ENCODE measurements at places on chromosomes 5 and 9.

DNA sequence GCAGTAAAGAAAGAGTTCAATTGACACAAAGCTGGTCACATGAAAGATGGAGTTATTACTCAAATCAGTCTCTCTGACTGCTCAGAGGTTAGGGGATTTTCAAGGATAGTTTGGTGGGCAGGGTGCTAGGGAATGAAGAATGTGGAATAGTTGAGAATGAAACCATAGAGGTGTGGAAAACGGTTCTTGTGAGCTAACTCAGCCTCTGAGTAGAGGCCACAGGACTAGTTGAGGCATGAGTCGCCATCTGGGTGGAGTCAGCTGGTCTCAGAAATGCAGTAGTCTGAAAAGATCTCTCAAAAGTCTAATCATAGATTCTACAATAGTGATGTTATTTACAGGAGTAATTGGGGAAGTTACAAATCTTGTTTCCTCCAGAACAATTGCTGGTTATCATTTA, 178.9 kb upstream of the SPEF2 start:
- H3K4me1 ChIP-seq, result peaks cover 13% of the 10 kb centered on the region
- H3K36me3 ChIP-seq, result no peaks in the 10 kb centered on the region
- H3K27me3 ChIP-seq, result peaks cover 12% of the 10 kb centered on the region
- H3K4me3 ChIP-seq, result no peak overlapping the region

- no peak for DNase-seq
- peaks cover 25% of the 10 kb centered on the region for H3K4me1 ChIP-seq
- no peak overlapping the region for H3K27ac ChIP-seq
These were observed 13.6 kb downstream of the FAT2 start for GRCh38 chr5:151577566-151577965.

- H3K36me3 ChIP-seq, result peaks cover 49% of the 10 kb centered on the region
- H3K4me3 ChIP-seq, result no peak overlapping the region
- H3K27me3 ChIP-seq, result no peaks in the 10 kb centered on the region
- no peaks in the 10 kb centered on the region for H3K4me1 ChIP-seq
These were observed 28.7 kb downstream of the INIP start for GRCh38 chr9:112689161-112689740.

- no peak overlapping the region for H3K27ac ChIP-seq
- no peaks in the 10 kb centered on the region for H3K4me1 ChIP-seq
- no peak overlapping the region for H3K4me3 ChIP-seq
- no peaks in the 10 kb centered on the region for H3K27me3 ChIP-seq
These were observed 86.3 kb upstream of the PJA2 start for GRCh38 chr5:109496112-109496511.

- peaks cover 9% of the 10 kb centered on the region for H3K36me3 ChIP-seq
- no peaks in the 10 kb centered on the region for H3K27me3 ChIP-seq
- DNase-seq, result no peak
- H3K4me1 ChIP-seq, result peaks cover 8% of the 10 kb centered on the region
- H3K4me3 ChIP-seq, result no peak overlapping the region
These were observed 30.3 kb downstream of the NDUFS4 start for GRCh38 chr5:53590759-53591158.

DNA sequence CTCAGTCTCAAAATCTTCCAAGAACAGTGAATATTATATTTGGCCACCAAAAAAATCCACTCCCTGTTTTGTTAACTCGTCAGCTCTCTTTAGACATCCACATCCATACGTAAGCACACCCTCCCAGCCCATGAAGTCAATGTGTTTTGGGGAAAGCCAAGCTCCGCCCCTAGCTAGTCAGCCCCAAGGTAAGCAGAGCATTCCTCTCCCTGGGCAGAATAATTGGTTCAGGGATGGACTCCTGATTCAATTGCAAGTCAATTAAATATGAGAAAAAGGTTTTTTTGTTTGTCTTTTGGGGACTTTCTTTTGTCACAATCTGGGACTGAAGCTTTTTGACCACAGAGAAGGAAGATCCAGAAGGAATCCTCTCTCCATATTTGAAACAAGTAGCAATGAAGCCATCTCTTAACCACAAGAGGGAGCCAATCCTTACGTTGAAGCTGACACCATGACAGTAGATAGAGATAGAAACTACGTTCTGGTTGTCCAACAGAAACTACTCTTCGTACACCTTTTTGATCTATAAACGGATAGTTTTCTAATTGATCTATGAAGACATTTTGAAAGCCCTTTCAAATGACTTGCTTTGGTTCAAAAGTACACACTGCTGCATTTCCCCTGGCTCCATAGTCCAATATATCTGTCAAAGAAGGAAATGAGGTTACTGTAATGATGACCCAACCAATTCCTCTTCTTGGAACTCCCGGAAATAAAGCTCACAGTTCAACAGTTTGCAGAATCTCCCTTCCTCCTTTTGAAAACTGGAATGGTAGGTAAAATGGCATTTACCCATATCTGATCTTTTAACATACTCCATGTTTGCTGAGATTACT, 166.4 kb downstream of the TLE1 start:
- no peak overlapping the region for H3K27ac ChIP-seq
- H3K36me3 ChIP-seq, result no peaks in the 10 kb centered on the region
- H3K27me3 ChIP-seq, result peaks cover 4% of the 10 kb centered on the region
- no peak overlapping the region for H3K4me3 ChIP-seq

Measured in mesothelial cell of epicardium (in vitro differentiated cells).